ENCODE measurements at places on chromosomes 6 and 20.

DNA sequence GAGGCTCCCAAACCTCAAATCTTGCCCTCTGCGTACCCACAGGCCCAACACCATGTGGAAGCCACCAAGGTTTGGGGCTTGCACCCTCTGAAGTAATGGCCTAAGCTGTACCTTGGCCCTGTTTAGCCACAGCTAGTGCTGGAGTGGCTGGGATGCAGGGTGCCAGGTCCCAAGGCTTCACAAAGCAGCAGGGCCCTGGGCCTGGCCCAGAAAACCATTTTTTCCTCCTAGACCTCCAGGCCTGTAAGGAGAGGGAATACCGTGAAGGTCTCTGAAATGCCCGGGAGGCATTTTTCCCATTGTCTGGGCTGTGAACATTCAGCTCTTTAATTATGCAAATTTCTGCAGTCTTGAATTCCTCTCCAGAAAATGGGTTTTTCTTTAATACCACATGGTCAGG lies 223.7 kb upstream of the CCN2 start:
- DNase-seq: no peak

- no peak for DNase-seq
These were observed 56.4 kb downstream of the NDUFAF5 start for GRCh38 chr20:13841206-13841605.

- no peak for DNase-seq
These were observed 554.8 kb downstream of the DHX35 start for GRCh38 chr20:39516964-39517363.

DNA sequence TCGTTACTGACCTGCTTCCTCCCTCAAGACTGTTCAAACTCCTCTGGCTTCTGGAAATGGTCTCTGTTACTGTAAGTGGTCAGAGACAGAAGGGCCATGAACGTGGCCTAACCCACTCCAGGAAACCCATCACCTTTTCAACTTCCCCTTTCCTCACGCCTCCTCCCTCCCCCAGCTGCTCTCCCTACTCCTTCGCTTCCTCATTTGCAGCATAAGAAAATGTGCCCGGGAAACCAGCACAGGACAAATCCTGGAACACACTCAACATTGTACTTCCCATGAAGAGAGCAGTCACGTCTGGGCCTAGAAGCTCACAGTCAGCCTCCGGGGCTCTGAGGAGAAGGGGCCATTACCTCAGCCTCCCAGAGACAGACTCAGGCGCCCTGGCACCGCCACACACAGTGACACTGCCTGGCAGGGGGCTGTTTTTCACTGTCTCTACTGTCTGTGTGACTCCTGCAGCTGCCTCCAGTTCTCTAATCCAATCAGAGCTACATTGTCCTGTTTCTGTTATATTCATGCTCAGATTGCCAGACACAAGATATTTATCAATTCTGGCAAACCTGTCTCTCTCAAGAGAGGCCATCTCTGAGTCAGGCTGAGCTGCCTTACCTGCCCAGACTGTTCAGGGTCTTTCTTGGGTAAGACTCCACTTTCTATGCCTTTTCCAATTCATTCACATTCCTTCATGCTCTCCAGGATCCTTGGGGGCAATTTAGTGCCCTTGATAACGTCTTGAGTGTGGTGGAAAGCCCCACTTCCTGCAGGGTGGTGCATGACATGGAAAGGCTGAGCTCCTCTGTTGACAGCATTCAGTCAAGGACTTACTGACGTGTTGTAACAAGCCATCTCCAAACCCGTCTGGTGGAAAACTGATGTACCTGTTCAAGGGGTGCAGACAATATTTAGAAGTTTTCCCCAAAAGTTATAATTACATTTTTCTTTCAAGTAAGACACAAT lies 242.2 kb downstream of the HIVEP2 start:
- DNase-seq: no peak

- no peak for DNase-seq
These were observed 7.7 kb downstream of the HDDC2 start for GRCh38 chr6:125294036-125294435.

- no peak for DNase-seq
These were observed 57.4 kb downstream of the GJA10 start for GRCh38 chr6:89951574-89952104.

DNA sequence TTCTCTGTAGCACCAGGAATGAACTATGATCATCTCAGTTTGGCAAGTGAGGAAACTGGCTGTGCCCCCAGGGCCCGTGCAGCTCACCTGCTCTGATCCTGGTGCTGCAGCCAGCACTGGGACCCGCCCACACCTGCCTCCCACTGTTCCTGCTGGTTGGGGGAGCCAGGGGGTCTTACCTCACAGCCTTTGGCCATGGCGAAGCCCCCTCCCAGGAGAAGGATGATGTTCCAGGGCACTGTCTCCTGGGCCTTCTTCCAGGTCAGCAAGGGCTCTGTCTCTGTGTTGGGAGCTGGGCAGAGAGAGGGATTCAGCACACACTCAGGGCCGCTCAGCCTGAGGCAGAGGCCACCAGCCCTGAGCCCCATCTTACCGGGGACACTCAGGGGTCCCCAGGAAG lies 24.9 kb upstream of the OCSTAMP start:
- no peak for DNase-seq

GRCh38 chr6:157184202-157185015 lies 138.9 kb downstream of the TMEM242 start:
- peak; percentile 4 for DNase-seq

GRCh38 chr20:9212735-9213134 lies 143.8 kb downstream of the PLCB4 start:
- DNase-seq: no peak

GRCh38 chr20:23744817-23745216 lies 5.9 kb downstream of the CST1 start:
- no peak for DNase-seq

DNA sequence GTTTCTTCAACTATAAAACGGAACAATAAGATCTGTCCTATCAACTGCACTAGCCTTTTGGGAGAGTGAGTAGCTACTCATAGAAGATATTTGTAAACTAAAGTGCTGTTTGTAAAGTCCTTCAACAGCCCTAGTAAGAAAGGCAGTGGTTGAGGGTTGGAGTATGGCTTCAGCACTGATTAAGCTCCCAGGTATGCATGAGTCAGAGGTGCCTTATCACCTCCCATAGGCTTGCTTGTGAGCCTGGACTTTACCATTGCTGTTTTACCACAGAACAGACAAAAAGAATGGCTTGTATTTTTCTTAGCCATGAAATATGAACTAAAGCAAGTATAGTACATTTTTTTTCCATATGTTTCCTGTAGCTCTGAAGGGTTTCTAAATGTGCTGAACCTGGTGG lies 44.1 kb downstream of the SAMD3 start:
- DNase-seq: no peak

- DNase-seq: no peak
These were observed 21.1 kb downstream of the FOXA2 start for GRCh38 chr20:22563062-22563965.

- no peak for DNase-seq
These were observed 67.9 kb downstream of the ZHX3 start for GRCh38 chr20:41249411-41250281.

- DNase-seq: no peak
These were observed 120.2 kb downstream of the MBOAT1 start for GRCh38 chr6:20092071-20092566.

DNA sequence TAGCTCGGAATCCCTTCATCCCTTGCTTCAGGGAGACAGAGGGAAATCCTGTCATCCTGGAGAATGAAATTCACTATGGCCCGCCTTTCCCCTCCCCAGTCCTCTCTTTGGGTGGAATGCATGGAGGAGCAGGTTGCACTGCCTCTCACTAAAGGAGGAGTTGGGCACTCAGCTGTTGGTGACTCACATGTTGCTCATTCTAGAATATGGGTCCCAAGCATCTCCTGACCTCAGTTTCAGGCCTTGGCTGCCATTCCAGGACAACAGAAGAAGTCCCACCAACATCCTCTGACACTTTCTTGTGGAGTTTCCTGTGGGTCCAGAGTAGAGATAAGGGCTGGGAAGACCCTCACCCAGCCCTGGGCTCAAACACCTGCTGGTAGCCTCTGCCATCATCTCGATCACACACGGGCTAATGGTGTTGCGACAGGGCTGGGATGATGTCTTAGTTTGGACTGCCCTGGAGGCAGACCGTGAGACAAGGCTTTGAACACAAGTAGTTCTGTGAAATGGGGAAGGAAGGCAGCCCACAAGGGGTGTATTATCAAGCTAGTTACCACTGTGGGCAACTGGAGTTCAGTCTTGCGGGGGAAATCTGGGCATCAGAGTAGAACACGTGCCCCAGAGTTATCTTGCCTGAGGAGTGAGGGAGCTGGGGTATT lies 52.4 kb upstream of the RNF24 start:
- no peak for DNase-seq

GRCh38 chr6:10099529-10100140 lies 315.2 kb downstream of the TFAP2A start:
- no peak for DNase-seq

DNA sequence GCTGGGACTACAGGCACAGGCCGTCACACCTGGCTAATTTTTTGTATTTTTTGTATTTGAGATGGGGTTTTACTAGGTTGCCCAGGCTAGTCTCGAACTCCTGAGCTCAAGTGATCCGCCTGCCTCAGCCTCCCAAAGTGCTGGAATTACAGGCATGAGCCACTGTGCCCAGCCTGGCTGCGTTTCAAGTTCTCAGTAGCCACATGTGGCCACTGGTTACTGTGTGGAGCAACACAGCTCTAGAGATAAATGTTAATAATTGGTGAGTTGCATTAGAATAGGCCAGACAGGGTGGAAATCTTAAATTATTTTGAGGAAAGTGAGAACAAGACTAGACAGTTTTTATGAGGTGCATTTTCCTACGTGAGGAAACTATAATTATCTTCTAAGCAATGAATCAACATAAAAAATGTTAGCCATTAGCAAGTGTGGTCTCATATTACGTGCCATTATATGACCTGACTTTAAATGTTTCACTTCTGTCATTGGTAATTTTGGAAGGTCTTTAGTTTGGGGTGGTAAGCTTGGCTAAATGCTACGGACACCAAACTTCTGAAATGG lies 129.6 kb downstream of the PLEKHG1 start:
- DNase-seq: no peak

- DNase-seq: no peak
These were observed 575 bp upstream of the CNR1 start for GRCh38 chr6:88166493-88167351.

DNA sequence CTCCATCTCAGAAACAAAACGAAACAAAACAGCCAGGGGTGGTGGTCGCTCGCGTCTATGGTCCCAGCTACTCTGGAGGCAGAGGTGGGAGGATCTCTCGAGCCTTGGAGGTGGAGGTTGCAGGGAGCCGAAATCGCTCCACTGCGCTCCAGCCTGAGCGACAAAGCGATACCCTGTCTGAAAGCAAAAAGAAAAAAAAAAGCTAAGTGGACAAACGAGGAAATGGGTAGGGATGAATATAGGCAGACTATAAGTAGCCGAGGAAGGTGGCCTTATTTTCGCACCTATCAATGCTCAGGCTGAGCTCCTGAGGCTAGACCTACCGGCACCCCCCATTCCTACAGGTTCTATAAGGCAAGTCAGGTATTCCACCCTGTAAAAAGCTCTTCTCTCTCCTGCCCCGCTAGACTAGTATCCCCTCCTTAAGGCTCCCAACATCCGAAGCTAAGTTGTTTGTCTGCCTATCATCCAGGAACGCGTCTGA lies 650 bp upstream of the CASP8AP2 start:
- no peak for DNase-seq

DNA sequence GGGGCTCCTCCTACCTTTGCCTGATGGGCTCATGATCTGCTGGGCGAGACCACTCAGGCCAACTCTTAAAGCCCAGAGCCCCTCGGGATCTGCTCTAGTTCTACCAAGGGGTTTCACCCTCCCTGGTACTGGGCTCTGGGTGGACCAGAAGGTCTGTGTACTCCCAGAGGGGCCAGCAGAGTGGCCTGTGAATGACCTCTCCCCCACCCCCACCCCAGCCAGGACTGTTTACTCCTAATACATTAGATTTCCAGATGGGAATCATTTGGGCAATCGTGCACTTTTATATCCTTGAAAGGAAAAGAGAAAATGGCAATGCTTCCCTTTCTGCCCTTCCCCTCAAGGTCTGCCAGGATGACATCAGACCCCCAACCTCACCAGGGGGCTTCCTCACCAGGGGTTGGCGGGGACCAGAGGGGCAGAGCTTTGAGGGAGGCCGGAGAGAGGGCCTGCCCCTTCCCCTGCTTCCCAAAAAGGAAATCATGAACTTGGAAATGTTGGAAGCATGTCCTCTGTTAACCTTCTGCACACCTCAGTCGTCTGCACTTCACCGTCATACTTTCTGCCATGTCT lies 37.1 kb upstream of the PMEPA1 start:
- DNase-seq: no peak

DNA sequence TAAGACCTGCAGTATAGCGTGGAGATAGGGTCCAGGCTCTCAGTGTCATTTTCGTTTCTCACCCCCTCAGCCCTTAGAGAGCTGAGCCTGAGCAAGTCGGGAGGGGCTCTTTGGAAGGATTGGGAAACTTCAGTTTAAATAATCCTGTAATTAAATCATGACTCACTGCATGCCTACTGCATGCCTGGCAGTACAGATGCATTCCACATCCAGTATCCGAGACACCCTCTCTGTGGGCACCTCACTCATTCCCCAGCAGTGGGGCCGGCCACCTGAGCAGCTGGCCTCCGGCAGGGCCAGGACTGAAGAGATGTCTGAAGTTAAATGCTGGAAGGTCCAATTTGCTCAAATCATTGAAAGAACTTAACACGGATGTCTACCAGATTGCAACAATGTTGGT lies 316.6 kb downstream of the THBS2 start:
- no peak for DNase-seq

DNA sequence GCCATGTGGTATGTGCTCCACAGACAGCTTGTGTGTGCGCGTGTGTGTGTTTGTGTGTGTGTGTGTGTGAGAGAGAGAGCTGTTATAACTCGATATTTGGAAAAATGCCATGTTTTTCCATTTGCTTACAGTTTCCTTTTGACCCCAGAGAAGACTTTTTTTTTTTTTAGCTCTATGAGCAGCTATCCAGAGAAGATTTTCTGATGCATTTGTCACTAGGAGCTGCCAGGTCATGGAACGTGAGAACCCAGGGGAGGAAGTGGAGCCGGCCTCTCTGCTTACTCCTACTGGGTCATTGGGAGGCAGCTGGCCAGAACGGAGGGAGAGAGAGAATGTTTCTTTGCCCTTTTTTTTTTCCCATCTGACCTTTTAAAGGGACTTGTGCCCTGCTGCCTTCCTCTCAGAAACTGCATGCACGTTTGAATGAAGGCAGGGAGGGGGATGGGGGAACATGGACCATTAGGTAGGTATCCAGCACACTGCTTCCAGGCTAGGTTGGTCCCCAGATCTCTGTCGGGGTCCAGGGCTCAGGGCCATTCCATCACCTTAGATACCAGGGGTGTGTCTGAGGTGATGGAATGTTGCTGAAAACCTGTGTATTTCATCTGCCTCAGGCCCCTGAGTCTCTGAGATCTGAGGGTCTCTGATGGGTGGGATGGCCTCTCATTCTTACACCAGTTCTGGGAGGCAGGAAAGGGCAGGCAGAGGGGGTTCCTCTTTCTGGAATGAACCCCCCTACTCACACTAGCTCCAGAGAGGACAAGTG lies 11.2 kb upstream of the MRPS18A start:
- no peak for DNase-seq

- DNase-seq: no peak
These were observed 175.1 kb upstream of the JAG1 start for GRCh38 chr20:10848810-10849370.

GRCh38 chr6:76165471-76166221 lies 93.2 kb upstream of the IMPG1 start:
- DNase-seq: no peak

Measured in activated CD8-positive, alpha-beta memory T cell treated with anti-CD3 and anti-CD28 coated beads for 4 hours (primary cell).